ENCODE measurements at places on chromosomes 11 and 22.

DNA sequence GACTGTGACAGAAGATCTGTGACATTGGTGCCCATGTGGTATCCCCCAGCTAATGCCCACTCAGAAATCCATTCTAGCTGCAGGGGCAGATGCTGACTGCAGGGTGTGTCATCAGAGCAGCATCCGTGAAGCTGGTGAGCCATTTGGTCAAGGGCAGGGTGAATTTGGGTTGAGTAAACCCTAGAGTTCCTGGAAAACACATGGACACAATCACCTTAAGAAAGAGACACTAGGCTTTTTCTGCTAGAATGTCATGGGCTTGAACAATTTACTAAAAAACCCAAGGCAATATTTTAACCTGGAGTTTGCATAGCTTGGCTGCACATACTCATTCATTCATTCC, 100.0 kb downstream of the ADAMTS15 start:
- no peak for DNase-seq

DNA sequence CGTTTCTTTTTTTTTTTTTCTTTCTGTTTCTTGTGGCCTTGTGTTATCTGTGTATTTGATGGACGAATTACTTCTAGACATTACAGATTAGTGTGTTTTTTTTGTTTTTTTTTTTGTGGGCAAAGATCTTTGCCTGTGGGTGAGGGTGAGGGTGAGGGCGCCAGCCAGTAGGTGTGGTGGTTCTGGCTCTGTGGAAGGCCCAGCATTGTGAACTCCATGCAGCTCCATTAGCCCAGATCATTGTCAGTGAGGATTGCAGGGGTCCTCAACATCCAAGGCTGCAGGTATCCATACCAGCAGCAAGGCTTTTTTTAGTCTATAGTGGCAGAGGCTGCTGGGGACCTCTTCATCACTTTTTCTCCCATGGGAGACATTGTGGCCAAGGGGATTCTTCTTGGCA, 13.7 kb downstream of the BIRC2 start:
- DNase-seq = no peak

- DNase-seq = no peak
Observed at GRCh38 chr11:130606781-130607511, 158.5 kb downstream of the ADAMTS15 start.

DNA sequence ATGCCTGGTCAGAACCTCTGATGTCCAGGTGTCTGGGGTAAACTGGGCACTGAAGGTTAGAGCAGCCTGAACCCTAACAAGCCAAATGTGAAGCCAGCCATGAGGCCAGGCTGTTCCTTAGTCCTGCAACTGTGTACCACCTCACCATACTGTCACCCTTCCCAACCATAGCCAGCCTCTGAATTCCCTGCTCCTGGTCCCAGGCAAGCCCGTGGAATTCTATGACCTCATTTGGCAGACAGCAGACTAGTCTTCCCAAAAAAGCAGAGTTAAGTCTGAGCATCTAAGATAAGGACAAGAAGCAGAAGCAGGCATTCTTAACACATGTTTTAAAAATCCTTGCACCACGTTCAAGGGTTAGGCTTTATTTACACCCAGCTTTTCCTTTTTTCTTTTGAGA, 134.8 kb downstream of the C11orf58 start:
- no peak for DNase-seq

GRCh38 chr11:113831314-113831713, 44.1 kb downstream of the USP28 start:
- DNase-seq = no peak

DNA sequence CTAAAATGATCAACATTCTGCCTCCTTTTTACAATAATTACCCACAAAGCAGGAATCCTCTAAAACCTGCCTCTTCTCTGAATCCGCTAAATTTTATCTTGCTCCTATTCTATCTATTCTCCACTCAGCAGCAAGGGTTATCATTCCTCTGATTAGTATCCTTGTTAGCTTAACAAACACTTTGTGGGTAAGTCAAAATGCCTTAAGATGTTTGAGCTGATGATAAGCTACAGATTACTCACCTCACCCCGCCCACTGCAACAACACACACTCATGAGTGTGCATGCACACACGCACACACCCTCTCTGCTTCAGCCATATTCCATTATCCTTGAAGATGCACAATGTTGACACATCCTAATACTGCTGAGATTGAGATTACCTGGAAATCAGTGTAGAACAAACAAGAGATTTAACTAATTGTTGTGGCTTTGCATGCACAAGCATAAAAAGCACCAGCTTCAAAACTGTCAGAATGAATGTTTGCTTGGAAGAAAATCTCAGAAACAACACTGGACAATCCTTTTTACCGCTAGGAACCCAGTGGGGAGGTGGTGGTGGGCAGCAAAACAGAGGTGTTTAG, 130.9 kb downstream of the BBOX1 start:
- DNase-seq = no peak

GRCh38 chr11:82239498-82239897, 494.2 kb downstream of the FAM181B start:
- DNase-seq = no peak

- DNase-seq = no peak
Observed at GRCh38 chr22:37016134-37016910, 2.9 kb downstream of the TST start.

- no peak for DNase-seq
Observed at GRCh38 chr22:17268501-17269223, 49.4 kb upstream of the ADA2 start.

DNA sequence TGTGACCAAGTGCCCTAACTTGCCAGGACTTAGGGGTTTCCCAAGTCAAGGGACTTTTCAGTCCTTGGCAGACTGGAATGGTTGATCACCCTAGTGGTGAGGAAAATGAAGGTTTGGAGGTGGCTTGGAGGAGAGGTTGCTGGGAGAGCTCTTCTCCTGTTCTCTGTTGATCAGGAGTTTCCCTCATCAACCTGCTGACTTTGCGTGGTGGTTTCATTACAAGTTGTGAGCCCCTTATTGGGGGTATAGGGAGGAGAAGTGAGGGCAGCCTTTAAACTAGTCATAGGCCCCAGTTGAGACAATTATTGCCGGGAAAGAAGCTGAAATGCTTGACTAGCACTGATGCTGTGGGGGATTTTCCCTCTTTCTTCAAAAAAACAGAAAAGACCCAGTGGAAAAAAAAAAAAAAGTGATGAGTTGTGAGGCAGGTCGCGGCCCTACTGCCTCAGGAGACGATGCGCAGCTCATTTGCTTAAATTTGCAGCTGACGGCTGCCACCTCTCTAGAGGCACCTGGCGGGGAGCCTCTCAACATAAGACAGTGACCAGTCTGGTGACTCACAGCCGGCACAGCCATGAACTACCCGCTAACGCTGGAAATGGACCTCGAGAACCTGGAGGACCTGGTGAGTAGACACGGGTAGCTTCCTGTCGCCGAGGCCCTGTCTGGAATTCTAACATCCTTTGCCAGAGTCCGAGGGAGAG, at the start of gene CXCR5:
TSS of gene CXCR5 (plus strand) at position 525 of the 704 bp plus-strand sequence. CDS start at position 575, 50 bp downstream.
- DNase-seq = no peak

Data from stimulated activated CD4-positive, alpha-beta T cell treated with anti-CD3 and anti-CD28 coated beads, Interleukin-1b, Interleukin-23, amount 100 ng/mL, for 1 hour (primary cell).